Neural cell (in vitro differentiated cells): ENCODE measurements at places on chromosomes 16 and 17. TPM values are rescaled to one million over a fixed set of nuclear protein-coding genes. Genes with fewer than 3 reads are reported as not detected.

KRT28 gene
- polyA plus RNA-seq = not detected in 2 replicates

ABHD15 gene
- 0.14 and 0.21 TPM in 2 replicates for polyA plus RNA-seq

WFDC1 gene
- not detected in 2 replicates for polyA plus RNA-seq

CCL4L2 gene
- polyA plus RNA-seq = not detected in 2 replicates

CCDC47 gene
- 47.2 and 49.3 TPM in 2 replicates for polyA plus RNA-seq

KRT16 gene
- polyA plus RNA-seq = not detected in 2 replicates

PRKCB gene
- polyA plus RNA-seq = 27.6 and 30.0 TPM in 2 replicates

MARVELD3 gene
- polyA plus RNA-seq = not detected in 2 replicates

IL34 gene
- 3.0 TPM in 1 of 2 replicates, not detected in the other for polyA plus RNA-seq

C17orf50 gene
- polyA plus RNA-seq = not detected in 2 replicates

KRT32 gene
- not detected in 2 replicates for polyA plus RNA-seq

KRTAP3-2 gene
- not detected in 2 replicates for polyA plus RNA-seq

ADAM11 gene
- polyA plus RNA-seq = 19.3 and 25.8 TPM in 2 replicates

KPNA2 gene
- 81.2 and 86.6 TPM in 2 replicates for polyA plus RNA-seq

TANC2 gene
- polyA plus RNA-seq = 16.3 and 24.1 TPM in 2 replicates

ALOX15B gene
- polyA plus RNA-seq = not detected in 2 replicates

PPM1E gene
- 31.9 and 39.5 TPM in 2 replicates for polyA plus RNA-seq

CDYL2 gene
- polyA plus RNA-seq = 2.6 and 4.1 TPM in 2 replicates

TVP23A gene
- polyA plus RNA-seq = 8.8 and 9.1 TPM in 2 replicates

BPTF gene
- polyA plus RNA-seq = 46.7 and 59.2 TPM in 2 replicates

GSDMA gene
- polyA plus RNA-seq = not detected in 2 replicates

KRT36 gene
- not detected in 2 replicates for polyA plus RNA-seq

STX1B gene
- polyA plus RNA-seq = 4.5 and 9.2 TPM in 2 replicates

SNAI3 gene
- not detected in 2 replicates for polyA plus RNA-seq

PPP1R27 gene
- not detected in 2 replicates for polyA plus RNA-seq

GP1BA gene
- polyA plus RNA-seq = not detected in 2 replicates

SOST gene
- 0.10 TPM in 1 of 2 replicates, not detected in the other for polyA plus RNA-seq

TMEM238L gene
- not detected in 2 replicates for polyA plus RNA-seq

ABCC11 gene
- polyA plus RNA-seq = 0.14 and 1.5 TPM in 2 replicates

ANKFY1 gene
- 25.6 and 29.5 TPM in 2 replicates for polyA plus RNA-seq

ARL5C gene
- not detected in 2 replicates for polyA plus RNA-seq

CCDC40 gene
- polyA plus RNA-seq = 5.5 and 15.0 TPM in 2 replicates

HS3ST3B1 gene
- 0.56 and 0.58 TPM in 2 replicates for polyA plus RNA-seq

ZG16 gene
- not detected in 2 replicates for polyA plus RNA-seq

PRAC2 gene
- not detected in 2 replicates for polyA plus RNA-seq

EVPL gene
- not detected in 2 replicates for polyA plus RNA-seq

OR4D1 gene
- not detected in 2 replicates for polyA plus RNA-seq

KREMEN2 gene
- 0.71 TPM in 1 of 2 replicates, not detected in the other for polyA plus RNA-seq

ATP2A1 gene
- polyA plus RNA-seq = 0.06 and 0.54 TPM in 2 replicates

BCL6B gene
- not detected in 2 replicates for polyA plus RNA-seq

TNFRSF17 gene
- polyA plus RNA-seq = not detected in 2 replicates
